ENCODE measurements at places on chromosomes 3 and 15.
A peak's percentile ranks its signal among the peaks of the same experiment; 100 is the strongest.

DNA sequence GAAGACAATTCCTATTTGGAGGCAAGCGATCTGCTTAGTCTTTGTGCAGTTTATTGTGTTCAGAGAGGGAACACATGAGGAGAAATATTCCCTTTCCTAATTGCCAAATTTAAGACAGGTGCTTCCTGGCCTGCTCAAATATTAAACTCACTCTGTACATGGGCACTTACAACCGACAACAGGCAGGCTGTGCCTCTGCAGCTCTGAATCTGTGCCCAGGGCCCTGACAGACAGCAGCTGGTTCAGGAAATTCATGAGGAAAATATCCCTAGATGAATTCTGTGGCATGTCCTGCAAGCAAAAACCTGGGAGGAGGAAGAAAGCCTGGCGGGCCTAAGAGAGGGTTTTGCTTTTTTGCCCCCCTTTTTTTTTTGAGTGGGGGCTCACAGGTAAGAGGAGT is 169.3 kb upstream of the TRIM42 start:
- DNase-seq, result no peak

DNA sequence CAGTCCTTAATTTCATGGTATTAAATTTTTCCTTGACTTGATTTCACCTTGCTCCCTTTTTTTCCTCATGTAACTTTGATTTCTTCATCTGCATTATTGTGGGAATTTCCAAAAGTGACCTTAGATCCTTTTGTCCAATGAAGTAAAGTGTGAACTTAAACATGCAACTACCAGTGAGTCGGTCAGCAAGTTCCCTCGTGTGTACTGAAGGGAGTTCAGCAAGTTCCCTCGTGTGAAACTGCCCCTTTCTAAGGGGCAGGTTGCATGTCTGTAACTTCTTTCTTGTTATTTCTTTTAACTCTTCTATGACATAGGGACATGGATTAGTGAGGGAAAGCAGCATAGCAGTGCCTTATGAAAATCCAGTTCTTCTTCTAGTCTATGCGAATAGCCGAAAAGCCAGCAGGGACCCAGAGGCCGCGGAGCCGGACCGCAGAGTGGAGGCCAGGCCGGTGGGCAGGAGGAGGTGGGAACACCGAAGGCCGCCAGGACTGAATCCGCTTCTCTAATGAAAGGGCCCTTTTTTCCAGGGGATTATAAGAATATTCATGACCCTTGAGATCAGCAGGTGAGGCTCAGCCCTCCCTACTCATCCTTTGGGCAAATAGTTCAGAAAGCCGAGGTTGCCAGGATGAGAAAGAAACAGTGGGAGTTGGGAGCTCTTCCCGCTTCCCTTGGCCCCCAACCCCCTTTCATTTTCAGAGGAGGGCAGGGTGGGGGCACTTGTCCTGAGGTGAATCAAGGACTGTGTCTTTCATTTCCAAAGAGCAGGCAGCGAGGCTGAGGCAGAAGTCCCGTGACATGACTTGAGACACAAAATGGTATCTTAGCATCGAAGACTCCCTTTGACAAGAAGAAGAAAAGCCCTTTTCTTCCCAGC is 117.5 kb downstream of the OPA1 start:
- no peak for DNase-seq

- DNase-seq, result no peak
These were observed 749.2 kb downstream of the NAALADL2 start for GRCh38 chr3:175608356-175608755.

GRCh38 chr15:38085114-38085513 is 150.7 kb downstream of the TMCO5A start:
- peak; percentile 54 for DNase-seq

DNA sequence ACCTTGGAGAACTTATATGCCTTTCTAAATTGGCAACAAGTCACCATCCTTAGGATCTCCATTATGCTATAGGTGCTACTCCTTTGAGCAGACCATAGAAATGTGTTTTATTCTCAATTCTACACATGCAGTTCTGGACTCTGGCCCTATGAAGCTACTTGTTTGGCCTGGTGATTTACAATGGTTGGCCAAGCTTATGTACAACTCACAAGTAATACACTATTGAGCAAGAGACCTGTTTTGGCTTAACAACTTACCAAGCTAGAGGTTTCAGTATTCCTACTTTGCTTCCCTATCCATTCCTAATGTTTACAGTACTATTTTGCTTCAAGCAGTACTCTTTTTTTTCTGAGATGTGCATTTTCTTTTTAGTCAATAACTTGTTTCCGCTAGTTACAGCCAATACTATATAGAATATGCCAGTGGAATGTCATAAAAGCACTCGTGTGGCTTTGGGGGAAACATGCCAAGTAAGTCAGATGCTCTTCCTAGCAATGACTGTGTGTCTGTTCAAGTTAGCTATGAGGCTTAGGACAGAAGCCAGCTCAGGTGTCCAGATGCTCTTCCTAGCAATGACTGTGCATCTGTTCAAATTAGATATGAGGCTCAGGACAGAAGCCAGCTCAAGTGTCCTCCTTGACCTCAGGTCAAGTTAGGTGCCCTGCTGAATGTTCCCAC is 174.9 kb upstream of the SEMA6D start:
- DNase-seq, result no peak

- no peak for DNase-seq
These were observed 14.8 kb downstream of the PDE12 start for GRCh38 chr3:57570878-57571277.

- peak; percentile 76 for DNase-seq
These were observed 59.7 kb upstream of the KBTBD8 start for GRCh38 chr3:66938338-66938963.

- DNase-seq, result peak; percentile 65
These were observed 1.6 kb upstream of the SIN3A start for GRCh38 chr15:75452865-75453702.

- no peak for DNase-seq
These were observed 234.1 kb downstream of the RORA start for GRCh38 chr15:60994963-60995475.

DNA sequence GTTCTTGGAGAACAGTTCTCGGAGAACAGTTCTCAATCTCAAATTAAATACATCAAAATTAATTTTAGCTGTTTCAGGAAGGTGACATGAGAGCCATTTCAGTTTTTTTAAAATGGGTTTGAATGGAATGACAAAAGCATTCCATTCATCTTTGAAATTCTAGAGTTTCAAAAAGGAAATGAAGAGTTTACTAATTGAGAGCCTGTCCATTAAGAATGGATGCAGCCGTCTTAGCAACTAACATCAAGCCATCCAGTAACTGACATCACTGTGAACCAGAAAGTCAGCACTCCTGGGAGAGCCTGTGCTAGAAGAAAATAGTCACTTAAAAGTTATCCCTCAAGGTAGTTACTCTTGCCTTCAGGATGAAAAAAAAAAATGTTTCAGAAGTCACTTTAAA is 47.0 kb upstream of the FSTL1 start:
- peak; percentile 26 for DNase-seq

- DNase-seq, result peak; percentile 3
These were observed at the start of gene NDN for GRCh38 chr15:23687143-23687470. Gene NDN (minus strand): TSS chr15:23687305. CDS start chr15:23687217, 88 bp downstream.

DNA sequence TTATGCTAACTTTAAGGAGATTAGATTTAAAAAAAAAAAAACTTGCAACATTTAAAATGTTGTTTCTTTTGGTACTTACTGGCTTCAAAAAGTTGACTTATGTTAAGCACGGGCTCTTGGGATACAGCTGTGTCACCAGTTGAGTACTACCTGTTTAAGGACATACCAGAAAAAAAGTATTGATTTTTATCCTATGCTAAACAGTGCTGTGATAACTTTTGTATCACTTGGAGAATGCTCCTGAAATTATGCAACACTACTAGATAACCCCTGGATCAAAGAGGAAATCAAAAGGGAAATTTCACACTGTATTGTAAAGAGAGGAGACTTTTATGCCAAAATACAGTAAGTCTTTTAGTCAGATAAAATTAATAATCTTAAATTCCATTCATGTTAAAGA is 77.7 kb downstream of the SLMAP start:
- no peak for DNase-seq
